ENCODE measurements at places on chromosomes 7 and 10. TPM values are rescaled to one million over a fixed set of nuclear protein-coding genes. Genes with fewer than 3 reads are reported as not detected.

ZNF503 gene
- total RNA-seq: 0.81 TPM

SP4 gene
- 17.5 TPM for total RNA-seq

CSGALNACT2 gene
- total RNA-seq: 7.3 TPM

LAMTOR4 gene
- total RNA-seq: 162 TPM

KEL gene
- total RNA-seq: 2.4 TPM

ABCA13 gene
- 4.3 TPM for total RNA-seq

GRCh38 chr7:13411151-13411550, 578.3 kb downstream of the ETV1 start:
- DNase-seq: no peak

- no peak for DNase-seq
Observed at GRCh38 chr7:30403477-30403876, 75.1 kb downstream of the NOD1 start.

DNA sequence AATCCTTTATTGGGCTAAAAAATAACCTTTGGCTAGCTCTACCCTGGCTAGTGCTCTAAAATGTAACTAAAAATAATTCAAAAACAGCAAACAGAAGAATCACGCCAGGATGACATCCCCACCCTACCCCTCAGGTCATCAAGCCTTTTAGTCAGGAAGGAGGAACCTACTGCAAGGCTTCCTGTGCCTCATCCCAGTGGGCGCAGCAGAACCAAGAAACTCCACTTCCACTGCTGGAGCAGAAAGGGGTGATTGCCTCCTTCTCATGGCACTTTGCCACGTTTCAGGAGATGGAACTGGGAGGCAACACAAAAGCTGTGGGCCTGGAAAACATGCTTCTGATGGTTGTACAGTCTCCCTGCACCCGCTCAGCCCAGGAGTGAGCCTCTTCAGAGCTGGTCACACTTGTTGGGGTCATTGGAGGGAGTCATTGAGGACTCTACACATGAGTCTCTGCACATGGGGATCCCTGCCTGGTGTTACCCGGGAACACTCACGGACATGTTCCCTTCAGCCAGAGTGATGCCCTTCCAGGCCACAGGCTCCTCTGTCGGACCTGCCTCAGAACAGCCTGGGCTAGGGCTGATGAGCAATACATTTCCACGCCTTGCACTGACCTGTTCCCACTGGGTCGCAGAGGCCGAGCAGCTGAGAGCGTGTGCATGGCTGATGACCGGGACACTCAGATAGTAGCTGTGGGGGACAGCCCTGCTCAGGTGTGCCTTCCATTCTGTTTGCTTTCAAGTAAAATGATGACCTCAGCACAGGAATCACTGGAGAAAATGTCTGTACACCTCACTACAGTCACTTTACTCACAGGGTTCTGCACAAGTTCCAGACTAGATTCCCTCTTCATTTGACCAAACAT, 355.3 kb downstream of the FGFR2 start:
- no peak for DNase-seq

DNA sequence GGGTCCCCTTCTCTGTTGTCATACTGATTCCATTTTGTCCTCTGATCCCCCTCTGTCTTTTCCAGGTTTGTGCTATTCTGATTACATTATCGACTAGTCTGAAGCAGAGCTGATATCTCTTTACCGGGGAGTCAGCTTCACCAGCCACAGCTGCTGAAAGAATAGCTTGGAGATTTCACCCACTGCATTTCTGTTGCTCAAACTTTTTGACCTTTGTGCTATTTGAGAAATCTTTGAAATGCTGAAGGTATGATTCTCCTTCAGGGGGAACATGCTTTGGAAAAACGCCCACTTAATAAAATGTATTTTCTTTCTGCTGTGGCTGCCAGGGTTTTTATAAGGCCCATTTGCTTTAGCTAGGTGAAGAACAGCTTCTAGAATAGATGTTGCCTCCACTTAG, 197.8 kb upstream of the TCF7L2 start:
- DNase-seq: no peak

DNA sequence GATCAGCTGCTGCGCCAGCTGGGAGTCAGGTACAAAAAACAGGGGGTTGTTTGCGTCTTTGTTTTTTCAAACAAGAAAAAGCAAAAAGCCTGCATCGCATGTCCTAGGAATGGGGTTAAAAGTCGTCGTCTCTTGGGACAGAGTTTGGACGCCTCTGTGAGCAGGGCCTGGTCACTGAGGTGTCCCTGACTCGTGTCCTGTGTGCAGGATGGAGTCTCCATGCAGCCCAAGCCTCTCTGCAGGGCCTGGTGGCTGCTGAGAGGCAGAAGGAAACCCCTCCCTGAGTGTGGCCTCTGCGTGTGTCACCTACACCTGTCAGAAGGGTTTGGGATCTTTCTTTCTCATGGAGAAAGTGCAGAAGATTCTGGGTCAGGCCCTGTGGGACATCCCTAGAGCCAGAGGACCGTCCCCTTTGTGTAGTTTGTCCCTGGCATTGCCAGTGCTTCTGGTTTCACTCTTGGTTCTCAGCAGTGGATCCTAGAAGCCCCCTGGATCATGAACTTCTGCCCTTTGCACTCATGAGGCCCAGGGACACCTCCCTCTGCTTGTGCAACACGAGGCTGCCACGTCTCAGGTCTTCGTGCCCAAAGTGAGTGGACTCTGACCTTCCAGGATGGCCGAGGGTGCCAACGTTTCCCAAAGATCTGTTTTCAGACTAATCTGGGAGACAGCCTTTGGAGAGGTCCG, 75.0 kb downstream of the PRKAG2 start:
- DNase-seq: no peak

DNA sequence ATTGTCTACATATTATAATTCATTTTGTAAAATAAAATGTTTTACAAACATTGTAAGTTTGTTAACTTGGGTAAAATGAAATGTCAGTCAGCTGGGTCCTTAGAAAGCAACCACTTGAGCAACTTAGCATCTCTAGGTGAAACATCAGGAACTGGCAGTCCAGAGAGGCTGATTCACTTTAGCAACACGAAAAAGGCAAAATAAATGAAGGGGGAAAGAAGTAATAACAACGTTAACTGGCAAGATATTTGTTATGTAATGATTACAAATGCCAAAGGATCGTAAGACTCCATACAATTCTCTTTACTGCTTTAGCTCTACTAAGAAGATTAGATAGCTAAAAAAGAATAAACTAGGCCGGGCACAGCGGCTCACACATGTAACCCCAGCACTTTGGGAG, 5.0 kb downstream of the PDZD8 start:
- no peak for DNase-seq

DNA sequence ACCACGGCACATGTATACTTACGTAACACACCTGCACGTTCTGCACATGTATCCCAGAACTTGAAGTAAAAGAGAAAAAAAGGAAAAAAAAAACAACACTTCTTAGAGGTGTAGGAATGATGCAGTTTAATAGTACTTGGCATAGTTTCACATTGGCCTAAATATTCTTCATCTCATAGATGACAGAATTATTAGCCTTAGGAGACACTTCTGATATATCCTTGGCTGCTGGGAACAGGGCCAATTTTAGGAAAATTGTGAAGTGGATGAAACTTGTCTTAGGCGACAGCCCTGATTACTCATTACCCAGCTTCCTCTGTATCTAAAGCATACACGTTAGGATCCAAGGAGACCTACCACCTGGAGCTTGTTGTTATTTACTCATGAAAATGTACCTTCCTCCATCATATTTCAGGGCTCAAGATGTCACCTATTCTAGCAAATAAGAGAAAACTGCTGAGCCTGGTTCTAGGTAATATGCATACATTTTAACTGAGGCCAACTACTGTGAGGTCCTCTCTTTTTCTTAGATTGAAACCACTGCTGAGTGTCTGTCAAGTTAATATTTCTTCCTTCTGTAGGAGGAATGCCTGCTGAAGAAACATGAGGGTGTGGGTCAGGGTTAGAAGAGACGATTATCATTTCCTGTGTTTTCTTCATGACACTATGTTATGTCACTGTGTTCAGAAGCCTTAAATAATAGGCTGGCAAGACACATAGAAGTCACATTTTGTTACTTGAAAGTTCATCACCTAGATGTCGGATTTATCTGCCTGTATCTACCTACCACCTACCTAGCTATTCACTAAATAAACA, 44.3 kb downstream of the CPED1 start:
- no peak for DNase-seq

DNA sequence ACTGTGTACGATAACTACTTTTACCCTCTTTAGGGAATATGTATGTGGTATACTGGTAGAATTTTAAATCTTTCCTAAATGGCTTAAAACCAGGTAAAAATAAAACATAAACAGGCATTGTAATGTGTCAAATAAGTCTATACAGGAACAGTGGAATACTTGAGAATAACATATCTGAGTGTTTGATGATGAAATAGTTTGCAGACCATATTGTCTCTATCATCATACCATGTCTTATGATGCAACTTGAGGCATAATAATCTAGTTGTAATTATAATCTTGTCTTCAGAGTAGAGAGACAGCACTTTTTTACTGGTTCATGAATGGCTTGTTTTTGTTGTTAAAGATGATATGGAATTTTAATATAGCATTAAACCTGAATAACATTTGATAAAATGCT, 293.5 kb downstream of the CDK14 start:
- DNase-seq: no peak

DNA sequence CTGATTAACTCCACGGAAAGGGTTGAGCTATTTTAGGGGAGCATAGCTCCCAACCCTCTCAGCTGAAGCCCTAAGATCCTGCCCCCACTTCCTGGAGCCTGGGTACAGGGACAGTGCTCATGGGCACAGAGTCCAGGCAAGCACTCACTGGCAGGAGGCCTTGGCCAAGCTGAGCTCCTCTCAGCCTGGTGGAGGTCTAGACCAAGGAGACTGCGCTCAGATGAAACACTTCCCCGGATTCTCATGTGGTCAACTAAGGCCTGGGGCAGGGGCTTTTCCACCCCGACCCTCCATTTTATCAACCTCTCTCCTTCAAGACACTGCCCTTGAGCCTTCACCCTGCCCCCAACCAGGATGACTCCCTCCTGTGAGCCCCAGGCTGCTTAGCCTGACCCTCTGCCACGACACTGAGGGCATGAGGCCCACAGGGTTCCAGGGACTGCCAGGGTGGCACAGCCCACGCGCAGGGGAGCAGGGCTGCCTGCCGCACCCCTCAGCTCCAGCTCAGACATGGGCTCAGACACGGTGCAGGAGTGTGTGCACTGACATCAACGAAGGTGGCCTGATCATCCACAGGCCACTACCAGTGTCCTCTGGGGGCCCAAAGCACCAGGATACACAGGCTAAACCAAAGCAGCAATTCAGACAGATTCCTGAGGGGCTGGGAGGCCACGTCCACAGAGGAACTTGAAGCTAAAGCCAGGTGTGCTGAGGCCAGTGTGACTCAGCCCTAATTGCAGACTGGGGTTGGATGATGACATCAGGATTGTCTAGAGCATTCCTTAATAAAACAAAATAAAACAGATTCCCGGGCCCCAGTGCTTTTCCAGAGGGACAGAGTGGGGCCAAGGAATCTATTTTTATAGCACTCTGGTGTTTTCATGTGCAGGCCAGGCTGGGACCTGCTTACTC, 18.8 kb downstream of the CHAT start:
- DNase-seq: no peak

DNA sequence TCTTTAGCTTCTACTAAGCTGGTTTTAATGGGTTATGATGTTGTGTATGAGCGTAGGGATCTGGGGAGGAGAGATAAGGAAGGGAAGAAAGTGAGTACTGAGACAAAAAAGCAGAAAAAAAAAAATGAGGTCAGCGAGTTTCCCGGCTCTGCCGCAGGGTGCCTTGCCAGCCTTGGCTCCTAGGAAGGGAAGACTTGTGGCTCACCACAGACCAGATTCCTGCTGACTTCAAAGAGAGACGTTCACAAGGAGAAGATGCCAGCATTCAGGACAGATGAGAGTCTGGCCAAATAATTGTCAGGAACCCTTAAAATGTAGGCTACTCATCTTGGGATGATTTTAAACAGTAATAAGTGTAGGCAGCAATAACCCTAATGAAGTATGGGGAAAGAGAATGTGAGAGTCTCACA, 11.4 kb upstream of the FAS start:
- peak; percentile 34 for DNase-seq

DNA sequence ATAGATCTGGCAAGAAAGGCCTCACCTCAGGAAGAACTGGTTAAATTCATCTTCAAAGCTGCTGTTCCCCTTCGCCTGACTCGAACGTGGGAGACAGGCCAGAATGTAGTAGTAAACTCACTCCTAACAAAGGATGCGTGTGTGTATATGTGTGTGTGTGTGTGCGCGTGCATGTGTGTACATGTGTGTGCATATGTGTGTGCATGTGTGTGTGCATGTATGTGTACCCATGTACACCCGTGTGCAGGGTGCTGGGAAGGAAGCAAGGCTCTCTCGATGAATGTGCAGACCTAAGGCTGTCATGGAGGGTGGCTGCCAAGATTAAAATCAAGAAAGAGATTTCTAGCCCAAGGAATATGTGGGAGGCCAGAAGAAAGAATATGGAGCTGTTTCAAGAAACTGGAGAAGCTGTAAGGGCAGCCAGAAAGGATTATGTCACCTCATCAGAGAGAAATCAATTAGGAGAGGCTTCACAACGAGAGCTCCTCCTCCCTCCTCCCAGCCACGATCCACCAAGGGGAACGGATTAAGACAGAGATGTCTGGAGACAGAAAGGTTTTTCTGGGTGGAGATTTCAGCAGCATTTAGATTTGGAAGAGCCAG, 34.0 kb upstream of the LBX1 start:
- DNase-seq: no peak

GRCh38 chr10:116121640-116122525, 151.1 kb downstream of the GFRA1 start:
- no peak for DNase-seq

DNA sequence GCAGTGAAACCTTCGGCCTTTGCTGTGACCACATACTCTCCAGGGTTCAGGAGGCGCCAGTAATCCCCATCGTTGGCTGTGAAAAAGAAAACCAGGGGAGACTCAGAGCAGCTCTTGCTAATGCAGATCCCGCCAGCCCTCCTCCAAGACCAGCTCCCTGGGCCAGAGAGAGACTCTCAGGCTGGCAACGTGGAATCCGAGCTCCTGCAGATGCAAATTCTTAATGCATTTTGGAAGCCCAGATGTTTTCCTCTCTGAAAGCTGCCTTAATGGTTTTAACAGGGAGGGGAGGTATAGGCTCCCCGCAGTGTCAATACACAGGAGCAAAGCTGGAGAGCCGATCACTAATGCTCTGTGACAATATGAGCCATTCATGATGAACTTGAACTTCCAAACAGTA, 80.8 kb downstream of the GPR26 start:
- DNase-seq: no peak

DNA sequence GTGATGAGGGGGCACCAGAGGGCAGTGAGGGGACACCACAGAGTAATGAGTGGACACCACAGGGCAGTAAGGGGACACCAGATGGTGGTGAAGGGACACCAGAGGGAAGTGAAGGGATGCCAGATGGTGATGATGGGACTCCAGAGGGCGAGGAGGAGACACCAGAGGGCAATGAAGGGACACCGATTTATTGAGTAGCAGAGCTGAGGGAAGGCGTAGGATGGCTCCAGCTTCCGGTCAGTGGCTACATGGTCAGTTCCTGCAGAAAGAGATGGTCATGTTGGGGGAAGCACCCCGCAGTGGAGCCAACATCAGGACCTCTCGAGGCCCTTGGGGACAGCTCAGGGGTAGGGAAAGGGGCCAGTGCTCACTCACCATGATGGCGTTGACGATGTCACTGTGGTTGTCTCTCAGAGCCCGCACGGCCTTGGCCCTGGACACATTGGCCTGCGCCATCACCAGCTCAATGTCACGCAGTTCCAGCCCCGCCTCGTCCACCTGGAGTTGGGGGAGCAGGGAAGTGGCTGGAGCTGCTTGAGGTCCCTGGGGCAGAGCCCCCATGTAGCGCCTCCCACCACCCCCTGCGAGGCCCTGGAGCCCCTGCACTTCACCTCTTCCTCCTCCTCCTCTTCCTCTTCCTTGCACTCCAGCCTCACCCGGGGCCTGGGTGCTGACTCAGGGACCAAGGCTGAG, 8.4 kb downstream of the NACAD start:
- DNase-seq: no peak

- DNase-seq: no peak
Observed at GRCh38 chr10:71351628-71352319, 32.7 kb downstream of the SLC29A3 start.

Data from hematopoietic multipotent progenitor cell (in vitro differentiated cells).